CD4-positive, alpha-beta T cell treated with Interleukin-2 at 100 ng/mL for 4 hours (primary cell): ENCODE measurements at places on chromosomes 12 and 14.
A peak's percentile ranks its signal among the peaks of the same experiment; 100 is the strongest.

DNA sequence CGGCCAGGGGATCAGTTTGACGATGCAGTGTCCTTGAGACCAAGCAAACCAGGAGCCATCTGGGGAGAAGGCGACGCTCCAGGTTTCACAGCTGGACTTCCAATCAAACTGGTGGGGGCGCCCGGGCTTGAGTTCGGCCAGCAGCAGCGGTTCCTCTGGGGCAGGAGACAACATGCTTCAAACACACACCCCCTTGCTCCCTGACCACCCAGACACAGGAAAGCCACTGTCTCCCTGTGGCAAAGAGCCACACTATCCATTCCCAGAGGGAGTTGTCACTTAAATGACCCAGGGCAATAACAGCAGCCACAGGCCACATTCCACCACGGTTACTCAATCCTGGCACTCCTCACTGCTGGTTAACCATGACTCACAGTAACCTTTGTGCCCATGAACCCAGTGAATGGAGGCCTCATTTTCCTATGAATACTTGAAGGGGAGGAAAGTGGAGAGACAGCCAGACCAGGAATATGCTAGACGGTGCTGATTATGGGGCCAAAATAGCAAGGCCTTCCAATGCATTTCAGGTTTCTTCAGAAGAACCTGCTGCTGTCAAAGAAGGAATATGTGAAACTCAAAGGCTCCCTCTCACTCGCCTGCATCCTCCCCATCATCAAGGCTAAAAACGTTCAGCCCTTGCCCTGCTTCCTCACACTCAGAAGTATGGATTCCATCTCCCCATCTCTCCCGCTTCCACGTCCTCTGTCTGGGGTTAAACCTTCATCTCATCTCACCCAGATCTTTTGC is 8.5 kb downstream of the WSB2 start:
- DNase-seq: no peak

- DNase-seq: peak; percentile 29
These were observed 69.3 kb downstream of the RIN3 start for GRCh38 chr14:92582706-92583452.

- peak; percentile 46 for DNase-seq
These were observed 281.7 kb upstream of the AMIGO2 start for GRCh38 chr12:47361389-47362021.

DNA sequence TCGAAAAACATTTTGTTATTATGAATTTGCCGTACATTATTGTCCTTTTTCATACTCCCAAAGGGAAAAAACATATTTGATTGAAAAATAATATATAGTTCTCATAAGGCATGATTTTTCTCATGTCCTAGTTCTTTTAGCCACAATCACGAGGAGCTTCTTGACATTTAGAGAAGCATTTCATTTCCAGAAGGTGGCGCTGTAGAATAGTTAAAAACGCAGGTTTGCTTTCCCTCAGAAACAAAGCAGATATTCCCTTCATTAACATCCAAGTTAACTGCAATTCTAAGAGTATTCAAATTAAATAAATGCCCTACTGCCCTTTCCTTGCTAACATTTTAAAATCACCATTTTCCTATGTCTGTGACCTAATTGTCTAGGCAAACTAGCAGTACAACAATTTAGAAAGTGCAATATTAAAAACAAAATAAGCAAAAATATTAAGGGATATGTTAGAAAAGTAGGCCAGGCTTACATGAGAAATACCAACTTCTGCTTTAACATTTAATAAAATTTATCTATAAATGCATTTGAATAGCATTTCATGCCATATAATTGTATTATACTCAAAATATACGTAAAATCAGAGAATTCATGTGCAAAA is 10.9 kb upstream of the PIK3C2G start:
- DNase-seq: peak; percentile 5

- DNase-seq: no peak
These were observed 28.1 kb downstream of the TMEM121 start for GRCh38 chr14:105554523-105554922.

- DNase-seq: no peak
These were observed 550 bp downstream of the TEAD4 start for GRCh38 chr12:2959505-2960389.

- DNase-seq: no peak
These were observed 44.8 kb downstream of the RASSF3 start for GRCh38 chr12:64655141-64655540.

GRCh38 chr12:80692114-80692513 is 15.3 kb upstream of the MYF6 start:
- no peak for DNase-seq

- DNase-seq: no peak
These were observed 32.1 kb upstream of the SGPP1 start for GRCh38 chr14:63760014-63760413.

DNA sequence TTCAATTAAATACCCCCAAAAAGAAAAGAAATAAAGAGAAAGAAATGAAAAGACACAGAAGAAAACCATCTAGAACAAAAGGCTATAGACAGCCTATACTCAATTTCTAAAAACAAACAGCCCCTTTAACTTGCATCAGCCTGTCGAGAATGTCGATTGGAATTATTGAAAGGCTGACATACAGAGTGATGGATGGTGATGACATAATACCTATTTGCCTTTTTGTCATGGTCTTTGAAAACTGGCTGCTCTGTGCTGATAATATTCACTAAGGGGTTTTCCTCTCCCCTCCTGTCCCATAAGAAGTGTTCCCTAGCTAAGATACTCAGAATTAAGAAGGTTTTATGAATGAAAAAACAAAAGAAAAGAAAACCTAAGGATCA is 393.7 kb downstream of the SOX5 start:
- no peak for DNase-seq

DNA sequence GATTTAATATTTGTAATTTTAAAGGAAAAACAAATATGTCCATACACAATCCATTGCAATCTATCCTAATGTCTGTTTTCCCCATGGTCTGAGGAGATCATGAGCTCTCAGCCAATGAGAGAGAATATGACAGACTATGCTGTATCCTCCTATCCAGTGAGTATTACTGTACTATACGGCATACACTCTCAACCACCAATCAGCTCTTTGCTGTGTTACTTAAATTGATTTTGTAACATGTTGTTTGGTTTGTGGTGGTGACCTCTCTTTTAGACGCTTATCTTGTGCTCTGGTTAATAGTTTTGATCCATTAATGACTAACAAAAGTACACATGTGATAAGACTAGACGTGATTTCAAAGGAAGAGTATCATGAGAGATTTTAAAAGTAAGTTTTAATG is 231.5 kb upstream of the FOXN3 start:
- DNase-seq: no peak

GRCh38 chr12:28710882-28711281 is 438.2 kb upstream of the FAR2 start:
- no peak for DNase-seq

GRCh38 chr12:120835657-120836056 is 68.5 kb downstream of the SPPL3 start:
- no peak for DNase-seq

DNA sequence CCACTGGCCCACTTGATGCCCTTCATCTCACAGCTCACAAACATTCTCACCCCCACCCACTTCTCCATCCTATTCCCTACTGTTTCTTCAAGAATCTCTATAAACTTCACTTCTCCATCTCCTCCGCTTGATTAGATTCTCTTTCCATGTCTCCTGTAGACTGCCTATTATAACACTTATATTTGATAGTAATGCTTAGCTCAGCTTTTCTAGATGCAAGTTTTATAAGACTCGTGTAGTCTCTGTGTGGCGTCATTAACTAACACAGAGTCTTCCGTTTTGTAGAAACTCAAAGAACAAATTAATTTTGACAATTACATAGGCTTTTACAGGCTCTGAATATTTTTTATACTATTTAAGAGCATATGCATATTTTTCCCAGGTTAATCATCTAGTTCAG is 25.7 kb downstream of the KCNC2 start:
- DNase-seq: no peak

GRCh38 chr12:66170606-66171005 is 810 bp upstream of the TMBIM4 start:
- DNase-seq: no peak

DNA sequence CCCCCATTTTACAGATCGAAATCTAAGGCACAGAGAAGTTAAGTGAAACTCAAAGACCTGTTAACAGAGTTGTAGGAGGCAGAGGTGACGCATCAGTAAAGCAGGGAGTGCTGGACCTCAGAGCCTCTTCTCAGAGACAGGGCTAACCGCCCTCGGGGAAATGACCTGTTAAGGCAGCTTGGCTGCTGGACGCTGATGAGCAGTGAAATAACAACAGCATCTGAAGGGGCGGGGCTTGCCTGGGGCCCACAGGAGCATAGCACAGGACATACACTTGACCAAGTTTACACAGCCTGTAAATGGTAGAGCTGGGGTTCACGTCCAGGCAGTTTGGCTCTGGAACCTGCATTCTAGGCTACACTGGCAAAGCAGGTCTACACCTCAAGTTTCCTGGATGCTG is 39.3 kb downstream of the LRTM2 start:
- DNase-seq: no peak

GRCh38 chr14:99681832-99682148 is 2.3 kb upstream of the CYP46A1 start:
- no peak for DNase-seq

DNA sequence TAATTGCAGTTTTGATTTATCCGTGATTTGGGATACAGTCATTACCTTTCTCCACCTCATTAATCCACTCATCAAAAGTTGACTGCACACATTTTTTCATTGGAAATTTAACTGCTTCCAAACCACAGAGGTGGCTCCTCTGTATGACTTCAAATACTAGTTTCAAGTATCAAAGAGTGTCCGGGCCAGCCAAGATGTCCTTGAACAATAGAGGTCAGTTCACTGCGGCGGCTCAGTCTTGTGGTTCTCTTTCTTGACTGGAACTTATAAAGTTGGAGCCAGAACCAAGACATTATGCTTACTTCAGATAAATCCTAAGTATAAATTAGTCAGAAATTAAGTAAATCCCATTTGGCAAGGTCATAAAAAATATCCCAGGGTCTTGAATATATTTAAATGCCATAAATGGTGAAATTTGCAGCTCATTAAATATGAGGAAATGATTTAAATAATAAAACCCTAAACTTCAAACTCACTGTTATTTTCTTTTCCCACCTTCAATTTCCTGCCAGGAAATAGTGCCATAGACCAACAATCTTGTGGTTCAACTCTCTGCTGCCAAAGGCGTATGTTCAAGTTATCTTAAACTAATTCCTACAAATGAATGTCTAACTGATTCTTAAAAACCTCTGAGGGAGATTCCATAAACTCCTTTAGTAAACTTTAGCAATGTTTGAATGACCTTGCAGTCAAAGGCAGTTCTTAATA is 360.8 kb downstream of the AEBP2 start:
- no peak for DNase-seq

DNA sequence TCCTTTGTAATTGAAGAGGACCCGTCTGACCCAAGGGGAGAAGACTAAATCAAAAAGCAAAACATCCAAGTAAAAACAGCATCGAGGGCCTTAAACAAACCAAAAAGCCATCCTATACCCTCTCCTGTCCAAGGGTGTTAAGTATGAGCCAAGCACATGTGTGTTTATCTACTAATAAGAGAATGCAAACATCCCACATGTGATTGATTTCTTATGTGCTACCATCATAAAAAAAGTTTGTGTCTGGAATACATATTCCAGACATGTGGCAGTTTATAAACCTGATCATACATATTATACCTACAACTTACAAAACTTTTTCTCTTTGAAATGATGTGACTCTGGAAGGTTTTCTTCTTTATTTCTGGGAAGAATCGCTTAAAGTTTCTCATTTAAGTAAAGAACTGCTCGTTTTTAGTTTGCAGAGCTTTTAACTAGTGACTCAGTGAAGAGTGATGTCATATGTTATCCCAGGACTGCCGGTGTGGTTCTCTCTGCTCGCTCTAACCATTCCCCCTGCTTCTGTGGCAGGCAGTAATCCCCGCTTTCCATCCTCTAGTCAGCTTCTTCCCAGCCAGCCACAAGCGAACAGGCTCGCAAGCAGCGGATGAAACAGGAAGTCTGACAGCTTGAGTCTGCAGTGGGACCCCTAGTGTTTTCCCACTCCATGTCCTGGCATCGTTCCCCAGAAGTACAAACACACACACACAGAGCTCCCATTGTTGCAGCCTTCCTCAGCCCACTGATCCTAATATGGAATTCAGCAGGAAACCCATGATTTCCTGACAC is 431 bp upstream of the RHOJ start:
- DNase-seq: no peak

GRCh38 chr12:94636462-94637085 is 13.8 kb downstream of the TMCC3 start:
- DNase-seq: no peak

DNA sequence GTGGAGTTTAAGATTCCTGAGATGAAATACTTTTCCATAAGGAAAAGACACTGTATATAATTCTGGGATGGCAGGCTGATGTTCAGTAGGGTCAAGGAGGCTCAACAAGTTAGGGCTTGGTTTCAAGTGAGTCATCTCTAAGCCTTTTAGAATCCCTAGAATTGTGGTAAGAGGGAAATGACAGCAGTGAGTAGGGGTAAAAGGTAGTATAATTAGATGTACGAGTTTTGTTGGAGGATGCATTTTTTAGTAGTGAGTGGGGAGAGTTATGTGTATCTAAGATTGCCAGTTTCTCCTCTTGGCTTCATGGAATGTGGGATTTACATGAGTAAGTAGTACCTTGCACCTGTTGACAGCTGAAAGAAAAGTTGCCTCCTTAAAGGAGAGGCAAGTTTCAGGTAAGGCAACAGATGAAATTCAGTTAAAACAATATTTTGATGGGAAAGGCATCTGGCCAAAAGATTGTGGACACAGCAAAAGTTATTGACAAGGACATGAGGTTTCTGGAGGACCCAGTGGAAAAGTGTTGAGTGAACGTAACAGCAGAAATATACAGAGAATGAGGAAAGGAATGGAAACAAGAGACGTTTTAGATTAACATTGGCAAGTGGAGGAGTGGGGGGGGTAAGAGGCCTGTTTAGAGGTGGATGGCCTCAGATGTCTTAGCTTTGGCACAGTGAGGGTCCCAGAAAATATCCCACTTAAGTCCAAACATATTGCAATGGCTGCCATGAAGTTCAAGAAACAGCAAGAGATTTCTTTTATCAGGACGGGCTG is 21.8 kb downstream of the LMO3 start:
- no peak for DNase-seq

DNA sequence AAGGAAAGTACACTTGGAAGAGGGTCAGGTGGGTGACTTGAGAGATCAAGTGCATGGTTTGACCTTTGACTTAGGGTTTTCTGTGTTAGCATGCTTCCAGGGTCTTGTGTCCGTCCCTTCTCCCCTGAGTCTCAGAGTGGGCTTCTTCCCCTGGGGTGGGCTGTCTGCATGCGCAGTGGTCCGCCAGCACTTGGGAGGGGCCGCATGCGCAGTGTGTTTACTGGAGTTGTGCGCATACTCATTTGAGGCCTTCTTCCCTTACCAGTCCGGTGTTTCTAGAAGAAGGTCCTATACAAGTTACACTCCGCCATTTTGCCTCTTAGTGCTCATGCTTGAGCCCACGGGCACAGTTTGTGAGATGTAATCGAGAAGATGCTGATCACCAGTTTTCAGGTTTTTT is 58.5 kb downstream of the RIN3 start:
- DNase-seq: no peak

DNA sequence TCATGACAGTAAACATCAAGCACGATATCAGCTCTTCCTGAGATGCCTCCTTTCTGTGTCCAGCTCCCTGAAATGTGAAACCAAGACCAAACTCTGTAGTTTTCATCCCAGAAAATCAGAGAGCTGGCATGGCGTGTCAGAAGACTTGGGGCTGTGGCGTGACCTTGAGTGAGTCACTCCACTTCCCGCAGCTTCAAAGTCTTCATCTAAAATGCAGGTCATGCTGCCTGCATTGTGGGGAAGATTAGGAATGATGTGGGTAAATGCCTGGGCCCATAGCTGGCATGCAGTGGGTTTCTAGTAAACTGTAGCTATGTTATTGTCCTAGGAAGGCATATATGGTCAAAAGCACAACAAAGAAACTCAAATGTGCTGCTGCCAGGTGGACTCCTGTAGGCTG is 28.8 kb downstream of the OAS2 start:
- DNase-seq: no peak

- no peak for DNase-seq
These were observed 565 bp downstream of the CCDC77 start for GRCh38 chr12:402029-402389.
